ENCODE measurements at places on chromosomes 2 and 18. TPM values are rescaled to one million over a fixed set of nuclear protein-coding genes. Genes with fewer than 3 reads are reported as not detected.

GRCh38 chr2:33168922-33169321 lies 222.2 kb downstream of the LTBP1 start:
- DNase-seq, result no peak

The DAW1 gene
- total RNA-seq, result not detected

DNA sequence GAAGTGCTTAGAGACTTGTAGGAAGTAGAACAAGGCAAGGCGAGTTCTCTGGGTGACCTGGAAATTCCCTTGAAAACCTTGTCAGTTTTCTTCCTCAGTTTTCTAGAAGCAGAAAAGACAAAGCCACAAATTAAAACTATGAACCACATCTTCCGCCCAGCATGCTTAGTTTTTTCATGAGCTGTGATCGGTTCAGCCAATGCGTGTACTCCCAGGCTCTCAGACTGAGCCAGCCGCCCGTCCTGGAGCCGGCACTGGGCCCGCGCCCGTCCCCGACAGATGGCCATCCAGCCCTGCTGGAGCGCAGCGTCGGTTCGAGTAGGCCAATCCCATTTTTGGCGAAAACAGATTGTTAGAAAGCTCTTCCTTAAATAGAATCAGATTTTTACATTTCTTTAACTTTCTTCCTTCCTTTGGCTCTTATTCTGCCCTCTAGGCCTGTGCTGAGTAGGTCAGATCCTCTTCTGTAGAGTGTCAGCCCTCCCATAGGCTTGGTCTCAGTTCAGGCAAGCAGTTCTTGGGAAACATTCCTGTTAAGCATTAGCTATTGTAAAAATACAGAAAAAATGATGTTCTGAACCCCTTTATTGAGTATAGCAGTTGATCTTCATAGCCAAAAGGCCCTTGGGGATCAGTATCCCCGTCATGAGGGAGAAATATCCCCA lies 112.5 kb downstream of the NCK2 start:
- no peak for DNase-seq

The ELP2 gene
- total RNA-seq, result 53.2 TPM

DNA sequence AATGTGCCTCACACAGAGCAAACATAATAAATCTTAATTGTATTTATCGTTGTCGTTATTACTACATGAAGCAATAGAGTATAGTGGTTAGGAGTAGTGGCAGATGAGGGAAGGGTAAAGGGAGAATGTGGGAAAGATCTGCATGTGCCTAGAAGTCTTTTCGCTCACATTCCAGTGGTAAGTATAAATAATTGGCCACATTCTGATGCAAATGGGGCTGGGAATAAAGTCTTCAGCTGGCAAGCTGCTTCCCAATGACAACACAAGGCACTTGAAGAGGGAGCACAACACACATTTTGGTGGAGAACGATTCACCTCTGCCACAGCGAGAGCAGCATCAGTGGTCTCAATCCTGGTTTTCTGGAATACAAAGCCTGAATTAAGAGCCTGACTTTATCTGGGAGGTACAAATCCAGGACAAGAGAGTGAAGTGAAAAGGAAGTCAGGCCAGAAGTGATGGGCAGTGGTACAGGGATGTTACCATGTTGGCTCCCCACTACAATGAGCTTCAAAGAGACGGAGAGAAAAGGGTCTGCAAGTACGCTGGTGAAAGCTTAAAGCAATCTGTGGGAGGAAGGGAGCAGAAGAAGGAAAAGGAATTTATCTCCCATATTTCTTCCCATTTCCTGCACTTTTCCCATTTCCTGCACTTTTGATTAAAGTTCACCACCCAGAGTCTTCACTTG lies 112.3 kb downstream of the ARHGAP15 start:
- no peak for DNase-seq

DNA sequence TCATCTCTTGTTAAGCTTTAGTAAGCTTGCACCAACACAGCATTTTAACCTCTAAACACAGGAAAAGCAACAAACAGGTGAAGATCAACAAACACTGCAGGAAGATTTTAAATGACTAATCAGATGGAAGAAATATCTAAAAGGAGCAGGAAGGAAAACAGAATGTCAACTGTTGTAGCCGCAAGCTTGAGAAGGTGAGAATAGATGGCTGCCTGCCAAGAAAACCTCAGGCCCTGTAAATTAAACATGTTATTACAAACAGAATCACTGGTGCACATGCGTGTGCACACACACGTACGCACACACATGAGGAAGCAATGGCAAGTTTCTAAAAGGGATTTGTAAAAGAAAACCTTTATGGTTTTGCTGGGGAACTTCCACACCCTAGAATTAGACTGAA lies 257.8 kb upstream of the GALNT5 start:
- no peak for DNase-seq

GRCh38 chr2:119788752-119789151 lies 29.0 kb downstream of the PTPN4 start:
- no peak for DNase-seq

- no peak for DNase-seq
Observed at GRCh38 chr2:19878268-19879046, 23.3 kb downstream of the TTC32 start.

The CLEC4F gene
- total RNA-seq, result not detected

The TMEFF2 gene
- not detected for total RNA-seq

The NT5C1B gene
- not detected for total RNA-seq

DNA sequence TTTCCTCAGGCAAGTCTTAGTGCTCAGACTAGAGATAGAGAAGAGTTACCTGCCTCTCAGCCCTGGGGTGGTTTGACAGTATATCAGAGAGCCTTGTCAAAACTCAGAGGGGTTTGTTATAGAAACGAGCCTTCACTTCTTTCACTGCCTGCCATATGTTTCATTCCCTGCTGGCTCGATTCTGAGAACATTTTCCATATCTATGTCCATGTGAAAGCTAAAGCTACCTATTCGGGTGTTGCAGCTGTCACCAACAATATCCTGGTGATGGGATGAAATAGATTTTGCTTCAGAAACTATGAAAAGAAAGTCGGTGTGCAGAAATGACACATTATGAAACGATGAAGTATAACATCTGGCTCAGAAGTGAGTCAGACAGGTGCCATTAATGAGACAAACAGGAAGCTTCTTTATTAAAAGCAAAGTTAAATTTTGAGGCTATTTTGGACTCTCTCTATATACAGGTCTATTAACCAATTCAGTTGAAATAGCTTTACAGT lies 56.1 kb upstream of the TANK start:
- DNase-seq, result no peak

DNA sequence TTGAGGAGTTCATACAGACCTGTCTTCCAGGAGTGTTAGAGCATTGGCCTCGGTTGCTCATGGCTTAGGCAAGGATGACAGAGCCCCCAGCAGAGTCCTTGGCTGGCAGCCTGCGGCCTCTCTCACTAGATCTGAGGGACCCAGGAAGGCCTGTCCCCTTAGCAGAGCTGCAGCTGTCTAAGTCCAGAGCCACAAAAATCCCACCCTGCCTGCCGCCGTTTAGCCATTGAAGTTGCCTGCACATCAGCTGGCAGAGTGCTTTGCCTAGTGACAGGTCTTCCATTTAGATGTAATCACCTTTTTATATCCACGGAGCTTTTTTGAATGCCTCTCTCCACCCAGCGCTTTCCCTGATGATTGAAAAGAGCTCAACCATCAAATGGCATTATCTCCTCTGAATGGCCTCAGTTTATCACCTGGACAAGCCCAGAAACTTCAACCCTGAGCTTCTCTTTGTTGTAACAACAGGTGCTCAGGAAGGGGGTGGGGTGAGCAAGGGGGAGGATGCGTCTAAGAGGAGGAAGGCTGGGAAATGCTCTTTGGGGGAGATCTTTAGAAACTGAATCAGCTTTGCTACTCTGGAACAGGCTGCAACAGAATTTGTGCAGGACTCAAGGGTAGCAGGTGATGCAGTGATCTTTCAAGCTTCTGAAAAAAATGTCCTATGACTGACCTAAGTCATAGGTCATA lies 71.9 kb downstream of the TNP1 start:
- no peak for DNase-seq

The HOXD12 gene
- not detected for total RNA-seq

The PPIG gene
- 26.4 TPM for total RNA-seq

The DYNAP gene
- total RNA-seq, result not detected
